ENCODE measurements at places on chromosomes 1 and 21.

GRCh38 chr1:153866045-153866850, 56.5 kb downstream of the GATAD2B start:
- no peak for DNase-seq

GRCh38 chr1:160618763-160619274, 28.0 kb downstream of the SLAMF1 start:
- no peak for DNase-seq

GRCh38 chr1:223264983-223265908, 98.7 kb downstream of the SUSD4 start:
- no peak for DNase-seq

GRCh38 chr1:41573785-41574713, 89.6 kb upstream of the EDN2 start:
- peak; percentile 56 for DNase-seq

GRCh38 chr1:99304725-99305282, 40.5 kb downstream of the PLPPR4 start:
- no peak for DNase-seq

Data from stimulated activated CD4-positive, alpha-beta T cell treated with anti-CD3 and anti-CD28 coated beads, Interleukin-1b, Interleukin-23, amount 100 ng/mL, for 1 hour (primary cell).